ENCODE measurements at places on chromosomes 12 and 14.

DNA sequence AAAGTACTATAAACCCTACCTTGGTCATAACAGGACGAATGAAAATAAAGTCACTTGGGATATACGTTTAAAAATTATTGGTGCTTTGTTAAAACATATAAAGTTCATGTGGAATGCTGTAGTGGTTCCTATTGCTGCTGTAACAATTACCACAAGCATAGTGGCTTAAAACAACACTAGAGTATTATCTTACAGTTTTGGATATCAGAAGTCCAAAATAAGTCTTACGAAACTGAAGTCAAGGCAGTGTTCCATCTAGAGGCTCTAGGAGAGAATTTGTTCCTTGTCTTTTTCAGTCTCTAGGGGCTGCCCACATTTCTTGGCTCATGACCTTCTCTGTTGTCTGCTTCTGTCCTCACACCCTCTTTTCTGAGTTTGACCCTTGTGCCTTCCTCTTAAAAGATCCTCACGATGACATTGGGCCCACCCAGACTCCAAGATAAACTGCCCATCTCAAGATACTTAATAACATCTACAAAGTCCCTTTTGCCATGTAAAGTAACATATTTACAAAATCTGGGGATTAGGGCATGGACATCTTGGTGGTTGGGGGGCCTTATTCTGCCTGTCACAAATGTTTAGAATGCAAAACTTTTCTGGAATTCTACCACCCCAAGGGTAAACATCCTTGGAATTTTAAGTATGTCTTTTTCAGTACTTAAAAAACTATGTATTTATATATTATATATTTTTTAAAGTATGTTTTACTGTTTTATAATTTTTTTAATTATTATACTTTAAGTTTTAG lies 178.1 kb downstream of the ETNK1 start:
- DNase-seq, result no peak

DNA sequence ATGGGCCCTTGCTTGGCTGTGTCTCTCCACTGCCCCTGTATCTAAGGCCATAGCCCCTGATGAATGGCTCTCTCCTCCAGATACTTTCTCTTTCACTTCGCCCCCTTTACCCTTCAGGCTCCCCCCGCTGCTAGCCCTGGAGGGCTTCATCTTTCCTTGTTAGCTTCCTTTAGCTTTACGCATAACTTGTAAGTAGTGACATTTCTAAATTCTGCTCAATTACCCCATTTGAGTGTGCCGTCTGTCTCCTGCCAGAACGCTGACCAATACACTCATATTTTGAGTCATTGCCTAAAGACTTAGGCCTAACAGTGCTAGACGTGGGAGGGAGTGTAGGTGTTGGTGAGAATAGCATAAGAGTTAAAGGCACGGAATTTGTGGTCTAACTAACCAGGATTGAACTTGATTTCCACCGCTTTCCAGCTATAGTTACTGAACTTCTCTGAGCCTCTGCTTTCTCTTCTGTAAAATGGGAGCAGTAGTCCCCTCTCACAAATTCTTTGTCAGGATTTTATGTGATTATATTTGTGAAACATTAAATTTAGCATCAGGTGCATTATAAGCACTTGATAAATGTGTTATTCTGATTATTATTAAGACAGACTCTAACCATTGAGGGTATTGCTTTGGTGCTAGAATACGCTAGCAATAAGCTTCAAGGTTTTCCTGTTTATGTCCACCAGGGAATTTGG lies 129.3 kb downstream of the ZFP36L1 start:
- DNase-seq, result peak; percentile 42

DNA sequence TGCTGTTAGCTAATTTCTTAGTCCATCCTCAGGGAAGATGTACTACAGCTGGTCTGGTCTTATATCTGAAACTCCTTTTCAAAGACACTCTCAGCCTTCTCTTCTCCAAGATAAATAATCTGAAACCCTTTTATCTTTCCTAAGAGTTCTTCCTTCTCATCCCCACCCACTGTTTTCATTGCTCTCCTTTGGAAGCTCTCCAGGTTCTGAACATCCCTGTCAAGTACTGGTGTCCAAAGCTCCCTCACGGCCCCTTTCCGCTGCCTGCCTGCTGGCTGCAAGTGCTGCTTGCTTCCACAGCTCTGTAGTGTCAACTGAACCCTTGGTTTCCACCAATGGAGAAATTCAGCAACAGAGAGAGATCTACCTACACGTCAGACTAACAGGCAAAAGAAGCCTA lies 6.6 kb upstream of the SLC6A13 start:
- DNase-seq, result no peak

GRCh38 chr14:100950024-100950423 lies 46.5 kb upstream of the RTL1 start:
- no peak for DNase-seq

GRCh38 chr12:64057706-64058105 lies 164.4 kb downstream of the KICS2 start:
- DNase-seq, result no peak

GRCh38 chr12:116465856-116466255 lies 93.3 kb upstream of the MAP1LC3B2 start:
- DNase-seq, result no peak

DNA sequence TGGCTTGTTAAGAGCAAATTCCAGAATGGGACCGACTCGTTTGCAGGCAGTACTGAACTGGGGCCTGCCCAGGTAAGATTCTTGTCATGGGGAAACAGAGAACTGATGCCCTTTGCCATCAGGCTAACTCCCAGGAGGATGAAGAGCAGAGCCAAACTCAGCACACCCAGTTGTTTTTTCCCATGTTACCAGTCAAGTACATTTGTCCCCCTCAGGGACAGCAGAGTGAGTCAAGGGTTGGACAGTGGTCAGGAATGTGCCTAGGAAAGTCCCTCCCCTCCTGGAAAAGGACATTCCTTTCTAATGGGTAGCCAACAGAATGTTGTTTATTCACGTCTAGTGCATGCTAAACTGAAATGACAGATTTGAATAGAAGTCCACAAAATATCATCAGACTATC lies 1.6 kb downstream of the ART4 start:
- DNase-seq, result no peak

DNA sequence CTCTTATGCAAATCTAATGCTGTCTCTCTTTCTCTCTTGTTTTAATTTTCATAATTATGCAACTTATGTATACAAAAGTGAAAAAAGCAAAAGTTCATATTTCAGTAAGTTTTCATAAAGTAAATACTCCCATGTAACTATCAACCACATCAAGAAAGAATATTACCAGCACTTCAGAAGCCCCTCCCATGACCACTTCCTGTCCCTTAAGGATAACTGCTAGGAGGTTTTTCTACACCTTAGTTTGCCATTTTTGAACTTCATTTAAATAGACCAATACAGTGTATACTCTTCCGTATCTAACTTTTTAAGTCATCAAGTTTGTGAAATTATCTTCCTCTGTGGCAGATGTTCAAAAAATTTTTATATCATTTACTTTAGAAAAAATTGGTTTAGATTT lies 547 bp upstream of the OR4K15 start:
- no peak for DNase-seq

DNA sequence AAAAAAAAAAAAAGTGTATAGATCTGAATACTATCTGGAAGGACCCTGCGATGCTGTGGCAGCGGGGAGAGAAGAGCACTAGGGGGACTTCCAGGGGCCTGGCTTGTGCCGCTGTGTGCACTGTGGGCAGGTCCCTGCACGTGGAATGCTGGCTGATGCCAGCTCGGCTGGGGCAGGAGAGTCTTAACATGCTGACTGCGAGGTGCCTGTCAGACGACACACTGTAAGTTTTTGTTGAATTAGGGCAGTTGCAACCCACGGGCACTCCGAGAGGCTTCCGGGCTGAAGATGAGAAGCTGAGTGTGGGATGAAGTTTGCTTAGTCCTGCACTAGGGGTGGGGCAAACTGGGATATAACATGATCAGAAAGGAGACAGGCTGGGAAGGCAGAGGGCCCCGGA lies 10.7 kb downstream of the GLT1D1 start:
- DNase-seq, result no peak

DNA sequence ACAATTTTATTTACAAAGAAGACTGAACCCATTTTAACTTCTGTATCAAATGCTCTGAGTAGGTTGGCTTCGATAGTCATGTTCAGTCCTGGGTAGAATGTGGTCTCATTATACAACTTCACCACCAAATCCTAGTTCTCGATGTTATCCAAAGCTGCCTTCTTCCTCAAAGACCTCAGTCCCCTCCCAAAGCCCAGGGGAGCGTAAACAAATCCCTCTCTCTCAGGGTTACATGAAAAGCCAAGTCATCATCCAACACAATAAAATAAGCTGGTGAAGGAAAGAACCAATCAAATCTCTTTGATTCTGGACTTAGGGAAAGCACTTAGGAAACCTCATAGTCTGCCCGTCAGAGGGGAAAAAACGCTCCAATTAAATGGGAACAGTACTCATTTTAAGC lies 9.1 kb downstream of the PTCSC3 start:
- DNase-seq, result no peak

GRCh38 chr14:96949594-96949993 lies 152.4 kb downstream of the VRK1 start:
- DNase-seq, result no peak

GRCh38 chr14:34785223-34786006 lies 71.0 kb upstream of the CFL2 start:
- DNase-seq, result no peak

- DNase-seq, result no peak
These were observed 520.7 kb downstream of the NRXN3 start for GRCh38 chr14:78690836-78691235.

DNA sequence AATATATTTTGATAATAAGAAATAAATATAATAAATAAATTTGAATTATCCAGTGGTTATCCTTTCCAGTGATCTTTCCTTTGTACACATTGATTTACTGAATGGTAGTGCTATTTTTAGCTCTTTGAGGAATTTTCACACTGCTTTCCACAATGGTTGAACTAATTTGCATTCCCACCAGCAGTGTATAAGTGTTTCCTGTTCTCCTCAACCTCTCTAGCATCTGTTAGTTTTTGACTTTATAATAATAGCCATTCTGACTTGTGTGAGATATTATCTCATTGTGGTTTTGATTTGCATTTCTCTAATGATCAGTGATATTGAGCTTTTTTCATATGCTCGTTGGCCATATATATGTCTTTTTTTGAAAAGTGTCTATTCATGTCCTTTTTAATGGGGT lies 333.7 kb downstream of the RAD51B start:
- no peak for DNase-seq

DNA sequence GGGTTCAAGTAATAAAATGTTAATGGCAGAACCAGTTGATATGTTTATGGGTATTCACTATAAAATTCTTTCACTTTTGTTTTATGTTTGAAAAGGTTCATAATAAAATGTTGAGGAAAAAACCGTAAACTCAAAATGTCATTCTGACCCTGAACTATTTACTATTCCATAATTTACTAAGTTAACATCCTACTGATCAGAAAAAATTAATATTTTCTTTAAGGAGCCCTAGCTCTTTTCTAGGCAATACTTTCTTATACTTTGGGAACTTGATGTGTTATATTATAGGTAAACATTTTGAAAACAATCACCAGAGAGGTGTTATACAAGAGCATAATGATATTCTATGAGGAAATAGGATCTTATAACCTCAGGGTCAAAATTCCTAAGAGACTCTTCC lies 334.6 kb downstream of the ZFP36L1 start:
- no peak for DNase-seq

GRCh38 chr14:72616294-72616693 lies 277.6 kb downstream of the DPF3 start:
- no peak for DNase-seq

DNA sequence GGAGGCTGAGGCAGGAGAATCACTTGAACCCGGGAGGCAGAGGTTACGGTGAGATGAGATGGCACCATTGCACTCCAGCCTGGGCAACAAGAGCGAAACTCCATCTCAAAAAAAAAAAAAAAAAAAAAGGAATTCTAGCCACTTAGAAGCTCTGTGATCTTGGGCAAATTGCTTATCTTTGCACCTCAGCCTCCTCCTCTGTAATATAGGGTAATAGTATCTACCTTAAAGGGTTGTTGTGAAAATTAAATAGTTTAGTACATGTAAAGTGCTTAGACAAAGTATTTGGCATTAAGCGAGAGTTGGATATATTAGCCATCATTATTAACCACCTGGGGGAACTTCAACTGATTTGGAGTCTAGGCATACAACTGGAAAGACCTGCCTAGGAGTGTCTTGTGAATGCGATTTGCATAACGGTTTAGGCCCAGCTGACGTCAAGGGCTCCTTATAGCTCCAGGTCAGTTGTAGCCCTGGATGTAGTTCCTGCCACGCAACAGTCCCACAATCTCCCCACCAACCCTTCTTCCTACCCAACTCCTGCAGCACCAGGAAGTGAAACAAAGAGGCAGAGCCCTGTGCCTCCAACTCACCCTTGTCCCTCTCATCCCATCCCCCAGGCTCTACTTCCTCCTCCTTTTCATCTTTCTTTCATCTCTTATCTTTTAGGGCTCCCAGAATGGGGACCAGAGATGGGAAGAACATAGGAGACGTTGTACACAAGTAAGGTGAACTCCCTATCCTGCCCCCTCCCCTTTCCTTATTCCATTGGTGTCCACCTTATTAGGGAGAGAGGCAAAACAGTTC lies 2.1 kb upstream of the IL23A start:
- no peak for DNase-seq

- DNase-seq, result no peak
These were observed 74.6 kb upstream of the VASH1 start for GRCh38 chr14:76686646-76687045.

DNA sequence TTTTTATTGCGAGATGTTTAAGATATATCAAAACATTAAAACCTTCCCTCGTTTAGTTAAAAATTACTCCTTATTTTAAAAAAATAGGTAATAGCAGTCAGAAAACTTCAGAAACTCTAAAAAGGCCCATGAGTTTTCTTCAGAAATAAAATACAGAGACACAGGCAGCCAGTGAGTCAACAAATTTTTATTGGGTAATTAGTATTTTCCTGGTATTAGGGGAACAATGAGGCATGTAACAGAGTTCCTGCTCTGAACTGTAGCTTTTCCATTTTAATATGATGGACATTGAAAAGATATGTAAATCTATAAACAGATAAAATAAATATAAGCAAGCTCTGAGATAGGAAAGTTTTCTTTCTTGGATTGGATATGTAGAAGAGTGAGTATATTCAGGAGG lies 399 bp upstream of the ZNF705A start:
- no peak for DNase-seq

GRCh38 chr12:47272412-47273190 lies 192.8 kb upstream of the AMIGO2 start:
- DNase-seq, result no peak

DNA sequence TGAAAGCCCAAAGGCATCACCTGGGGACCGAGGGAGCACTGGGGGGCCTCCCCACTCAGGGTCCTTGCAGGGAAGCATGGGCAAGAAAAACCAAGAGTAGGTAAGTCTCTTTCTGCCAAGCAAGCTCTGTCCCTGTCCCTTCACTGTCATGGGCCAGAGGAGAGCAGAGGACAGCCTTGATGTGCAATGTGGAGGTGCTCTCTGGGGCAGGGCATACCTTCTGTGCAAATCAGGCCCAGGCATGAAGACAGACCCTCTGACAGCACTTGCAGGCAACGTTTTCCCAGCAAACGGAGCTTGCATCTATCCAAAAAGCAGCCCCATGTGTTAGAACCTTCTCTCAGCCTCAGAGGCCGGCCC lies 192.5 kb upstream of the PWP1 start:
- no peak for DNase-seq

- peak; percentile 73 for DNase-seq
These were observed at the start of gene NELL2 for GRCh38 chr12:44875954-44876543. Gene NELL2 (minus strand): TSS chr12:44876315. CDS start chr12:44875869, 446 bp downstream.
